HEK293T (cell line): ENCODE measurements at places on chromosomes 2 and 18.

DNA sequence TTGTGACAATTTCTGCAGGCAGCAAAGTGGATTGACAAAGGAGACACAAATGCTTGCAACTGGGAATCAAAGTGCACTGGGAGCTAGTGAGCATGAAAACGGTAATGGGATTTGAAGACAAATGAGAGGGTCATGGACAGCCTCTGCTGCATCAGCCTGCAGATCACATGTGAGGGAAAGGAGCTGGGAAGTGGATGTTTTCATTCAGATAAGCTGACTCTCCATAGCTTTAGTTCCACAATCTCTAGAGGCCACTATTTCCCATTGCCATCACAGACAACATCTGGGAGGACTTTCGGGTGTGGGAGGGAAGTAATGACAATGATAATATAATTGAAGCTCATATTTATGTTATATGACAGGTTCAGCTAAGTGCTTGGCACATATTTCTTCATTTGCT is 28.4 kb downstream of the ADCYAP1 start:
- no peak for DNase-seq

- DNase-seq = no peak
Measured at GRCh38 chr2:196295005-196295404, 123.6 kb upstream of the STK17B start.

DNA sequence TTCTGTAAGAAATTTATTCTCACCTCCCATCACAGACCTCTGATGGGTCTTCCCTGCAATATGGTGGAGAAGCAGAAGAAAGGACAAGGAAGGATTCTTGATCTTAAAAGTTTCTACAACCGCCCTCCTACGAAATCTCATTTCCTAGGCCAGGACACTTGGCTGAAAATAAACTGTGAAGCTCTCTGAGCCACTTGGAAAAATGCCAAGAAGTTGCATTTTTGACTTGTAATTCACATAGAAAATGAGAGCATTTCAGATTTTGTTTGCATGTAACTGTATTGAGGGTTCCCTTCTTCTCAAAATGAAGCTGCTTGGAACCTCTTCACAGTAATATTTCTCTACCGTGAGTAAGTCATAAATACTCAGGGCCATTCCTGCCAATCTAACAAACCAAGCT is 458.3 kb upstream of the SLC14A2 start:
- no peak for DNase-seq

DNA sequence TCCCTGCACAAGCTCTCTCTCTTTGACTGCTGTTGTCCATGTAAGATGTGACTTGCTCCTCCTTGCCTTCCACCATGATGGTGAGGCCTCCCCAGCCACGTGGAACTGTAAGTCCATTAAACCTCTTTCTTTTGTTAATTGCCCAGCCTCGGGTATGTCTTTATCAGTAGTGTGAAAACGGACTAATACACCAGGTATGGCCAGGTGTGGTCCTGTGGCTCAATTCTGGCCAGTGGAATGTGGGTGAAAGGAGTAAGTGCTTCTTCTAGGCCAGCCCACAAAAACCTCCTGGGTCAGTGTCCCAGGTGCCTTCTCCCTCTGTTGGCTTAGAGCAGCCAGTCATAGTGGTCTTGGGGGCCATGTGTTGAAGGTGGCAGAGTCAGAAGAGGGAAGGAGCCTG is 57.0 kb downstream of the PRKCE start:
- no peak for DNase-seq

GRCh38 chr2:11533278-11534070 is at the start of gene GREB1:
Gene GREB1, plus strand, starts transcription at chr2:11534045. Its CDS starts 22,570 bp downstream, at chr2:11556615.
- DNase-seq = no peak

DNA sequence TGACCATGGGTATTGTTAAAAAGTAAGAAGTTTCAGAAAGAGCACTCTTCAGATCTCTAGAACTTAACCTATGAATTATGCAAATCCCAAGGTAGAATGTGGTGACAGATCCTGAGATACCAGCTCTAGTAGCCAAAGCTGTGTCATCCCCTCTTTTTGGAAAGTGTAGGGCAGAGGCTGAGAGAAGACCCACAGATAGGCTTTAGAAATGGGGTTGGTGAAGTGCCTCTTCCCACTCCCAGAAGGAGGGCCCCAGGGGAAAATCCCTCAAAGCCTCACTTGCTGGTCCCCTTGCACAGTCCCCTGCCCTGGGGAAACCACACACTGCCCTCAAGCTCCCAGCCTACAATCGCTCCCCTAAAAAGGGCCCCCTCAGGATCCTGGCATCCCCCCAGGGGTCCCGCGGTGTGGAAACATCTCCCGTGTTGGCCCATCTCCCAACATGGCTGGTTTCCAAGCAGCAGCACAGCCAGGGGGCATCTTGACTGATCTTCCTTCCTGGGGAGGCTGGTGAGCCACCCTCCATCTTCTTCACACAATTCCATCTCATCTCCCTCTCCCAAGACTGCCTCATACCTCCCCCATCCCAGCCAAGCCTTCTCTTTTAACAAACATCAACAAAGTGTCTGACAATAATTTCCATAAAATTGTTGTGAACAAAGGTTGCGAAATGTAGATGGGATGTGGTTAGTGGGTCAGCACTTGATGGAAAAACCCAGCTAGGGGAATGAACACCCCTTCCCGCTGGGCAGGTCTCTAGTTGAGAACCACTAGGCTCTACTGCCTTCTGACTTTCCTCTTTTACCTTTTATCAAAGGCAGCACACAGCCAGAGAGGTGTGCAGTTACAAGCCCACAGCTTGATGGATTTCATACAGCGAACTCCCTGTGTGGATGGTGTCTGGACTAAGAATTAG is 25.1 kb downstream of the MAL start:
- DNase-seq = no peak

- no peak for DNase-seq
Measured at GRCh38 chr2:73089270-73090030, 17.9 kb upstream of the SFXN5 start.

GRCh38 chr2:237542001-237542704 is 24.2 kb upstream of the PRLH start:
- no peak for DNase-seq

- DNase-seq = no peak
Measured at GRCh38 chr2:18401471-18401870, 159.0 kb downstream of the RDH14 start.

GRCh38 chr2:153875801-153876466 is 4.2 kb downstream of the GALNT13 start:
- no peak for DNase-seq

GRCh38 chr2:130353291-130354138 is 2.3 kb upstream of the PTPN18 start:
- no peak for DNase-seq

GRCh38 chr18:45576931-45577330 is 38.3 kb upstream of the SLC14A2 start:
- no peak for DNase-seq

DNA sequence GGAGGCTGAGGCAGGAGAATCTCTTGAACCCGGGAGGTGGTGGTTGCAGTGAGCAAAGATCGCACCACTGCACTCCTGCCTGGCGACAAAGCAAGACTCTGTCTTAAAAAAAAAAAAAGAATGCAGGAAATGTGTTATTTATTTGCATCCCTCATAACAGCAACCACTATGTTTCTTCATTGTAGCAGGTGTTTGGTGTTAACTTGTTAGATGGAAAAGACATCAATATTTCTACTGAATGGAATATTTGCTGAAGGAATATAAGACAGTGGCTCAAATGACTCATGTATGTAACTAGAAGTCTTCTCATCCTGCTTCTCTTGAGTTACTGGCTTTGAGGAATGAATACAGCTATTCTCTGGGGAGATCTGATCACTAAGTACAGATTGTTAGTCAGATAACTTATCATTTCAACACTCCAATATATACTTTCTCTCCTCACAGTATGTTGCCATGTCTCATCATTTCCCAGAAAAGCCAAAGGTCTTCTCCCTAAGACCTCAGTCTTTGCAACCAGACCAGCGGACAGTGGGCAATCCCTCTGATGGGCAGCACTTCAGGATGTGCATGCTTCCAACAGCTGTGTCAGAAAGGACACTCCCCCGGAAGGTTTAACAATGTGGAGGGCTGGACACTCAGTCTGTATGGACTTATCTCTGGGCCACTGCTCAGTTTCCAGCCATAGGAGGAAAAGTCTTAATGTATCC is 104.4 kb upstream of the STK17B start:
- no peak for DNase-seq

DNA sequence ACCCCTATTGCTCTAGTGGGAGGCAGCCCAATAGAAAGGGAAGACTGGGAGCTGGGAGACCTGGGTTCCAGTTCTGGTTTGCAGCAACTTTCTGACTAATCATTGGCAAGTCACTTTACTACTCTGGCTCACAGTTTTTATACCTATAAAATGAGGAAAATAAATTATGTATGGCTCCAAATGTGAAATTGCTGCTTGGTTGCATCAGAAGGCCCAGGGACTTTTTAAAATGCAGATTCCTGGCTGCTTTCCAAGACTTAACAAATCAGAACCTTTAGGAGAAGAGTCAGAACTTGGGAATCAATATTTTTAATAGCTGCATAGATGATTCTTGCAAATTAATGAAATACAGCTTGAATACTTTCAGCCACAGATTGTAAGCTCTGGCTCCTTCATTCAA is 943.9 kb downstream of the EPHA4 start:
- no peak for DNase-seq

DNA sequence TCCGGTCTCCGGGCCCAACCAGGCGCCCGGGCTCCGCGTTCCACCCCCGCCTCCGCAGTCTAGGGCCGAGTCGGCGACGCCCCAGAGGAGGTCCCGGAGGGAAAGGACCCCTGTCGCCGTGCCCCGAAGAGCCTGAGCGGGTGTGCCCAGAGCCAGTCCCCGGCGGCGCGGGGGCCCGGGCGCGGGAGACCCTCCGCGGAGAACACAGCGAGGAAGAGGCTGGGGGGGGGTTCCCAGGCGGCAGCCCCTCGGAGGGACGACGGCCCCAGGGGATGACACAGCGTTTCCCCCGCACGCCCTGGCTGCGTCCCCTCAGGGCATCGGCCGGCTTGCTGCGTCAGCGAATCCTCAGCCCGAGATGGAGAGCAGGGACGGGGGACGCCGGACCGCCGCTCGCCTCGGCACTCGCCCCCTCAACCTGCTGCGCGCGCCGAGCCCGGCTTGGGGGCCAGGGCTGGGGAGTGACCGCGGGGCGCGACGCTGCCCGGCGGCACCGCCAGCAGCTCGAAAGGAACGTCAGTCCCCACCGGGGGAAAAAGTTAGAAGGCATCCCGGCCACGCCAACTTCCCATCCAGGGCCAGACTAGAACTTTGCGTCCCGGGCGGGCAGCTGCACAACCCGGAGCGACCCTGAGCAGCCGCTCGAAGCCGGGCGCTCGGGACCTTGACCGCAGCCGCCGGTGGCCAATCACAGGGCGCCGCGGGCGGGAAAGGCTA is 711 bp downstream of the SFXN5 start:
- DNase-seq = peak; percentile 49

- no peak for DNase-seq
Measured at GRCh38 chr2:49069829-49070228, 84.5 kb downstream of the FSHR start.

DNA sequence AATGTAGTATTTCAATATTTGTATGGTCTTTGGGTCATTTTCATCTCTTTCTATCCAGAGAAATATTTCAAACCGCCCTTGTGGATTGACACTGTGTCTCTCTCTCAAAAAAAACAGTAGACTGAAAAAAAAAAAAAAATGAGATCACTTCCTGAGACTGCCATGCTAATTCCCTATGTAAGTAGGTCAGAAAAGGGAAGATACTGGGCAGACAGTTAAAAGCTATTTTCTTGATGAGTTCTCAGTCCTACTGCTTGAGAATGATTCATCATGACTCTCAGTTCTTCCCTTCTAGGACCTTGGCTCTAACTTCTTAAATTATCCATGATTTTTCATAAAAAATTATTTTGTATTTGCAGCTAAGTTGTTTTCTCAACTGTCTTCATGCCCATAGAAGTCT is 672.3 kb upstream of the REG3G start:
- no peak for DNase-seq

DNA sequence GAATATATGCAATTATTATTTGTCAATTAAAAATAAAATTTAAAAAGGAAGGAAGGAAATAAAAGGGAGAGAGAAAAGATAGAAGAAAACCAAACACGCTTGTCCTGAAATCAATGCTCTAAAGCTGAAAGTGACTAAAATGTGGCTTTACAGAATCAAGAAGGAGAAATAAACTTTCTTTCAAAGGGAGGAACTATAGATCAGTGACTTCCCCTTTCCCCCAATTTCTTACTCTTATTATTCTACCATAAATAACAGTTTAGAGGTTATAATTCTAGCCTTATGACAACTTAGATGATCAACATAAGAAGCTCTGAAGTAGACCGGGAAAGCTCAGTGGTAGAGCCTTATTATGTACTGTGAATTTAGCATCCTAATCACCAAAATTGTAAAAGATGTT is 122.5 kb downstream of the ARHGAP15 start:
- DNase-seq = no peak

DNA sequence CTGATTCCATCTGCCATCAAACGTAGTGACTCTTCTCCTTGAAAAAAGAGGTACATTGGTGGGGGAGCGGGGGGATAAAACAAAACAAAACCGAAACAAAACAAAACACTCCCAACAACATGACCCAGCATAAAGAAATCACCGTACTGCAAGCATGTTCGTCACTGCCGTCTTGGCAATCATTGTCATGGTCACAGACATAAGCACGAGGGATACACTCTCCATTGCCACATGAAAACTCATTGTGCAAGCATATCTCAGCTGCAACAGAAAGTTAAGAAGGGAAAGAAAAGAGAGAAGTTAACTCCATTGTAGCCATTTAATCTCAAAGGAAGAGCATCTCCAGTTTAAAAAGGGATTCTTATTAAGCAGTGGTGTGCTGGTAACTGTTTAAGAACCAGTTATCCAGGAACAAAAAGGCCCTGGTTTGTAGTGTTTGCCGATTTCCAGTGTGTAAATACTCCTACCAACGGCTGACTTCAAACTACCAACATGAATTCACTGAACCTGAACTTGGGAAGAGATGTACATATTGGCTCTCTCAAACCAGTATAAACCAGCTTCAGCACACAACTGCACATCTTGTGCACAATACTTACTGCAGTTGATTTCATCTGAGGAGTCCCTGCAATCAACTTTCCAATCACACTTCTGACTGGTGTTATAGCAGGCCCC is 68.2 kb downstream of the LRP2 start:
- DNase-seq = no peak

GRCh38 chr2:231541645-231542044 is 11.4 kb upstream of the NMUR1 start:
- DNase-seq = peak; percentile 46

DNA sequence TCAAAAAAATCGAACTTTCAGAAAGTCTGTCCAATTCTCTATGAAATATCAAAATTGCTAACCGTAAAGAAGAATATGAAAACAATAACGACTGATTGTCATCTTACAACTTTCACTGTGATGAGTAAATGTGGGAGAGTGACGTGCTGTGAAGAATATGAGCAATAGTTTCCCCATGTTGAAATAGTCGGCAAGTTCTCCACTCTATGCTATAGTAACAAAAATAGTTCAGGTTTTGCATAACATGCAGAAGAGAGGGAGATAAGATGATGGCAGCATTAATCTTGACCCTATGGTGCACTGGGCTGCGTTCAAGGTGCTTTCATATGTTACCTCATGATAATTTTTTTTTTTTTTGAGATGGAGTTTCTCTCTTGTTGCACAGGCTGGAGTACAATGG is 196.8 kb upstream of the CYRIA start:
- no peak for DNase-seq

- no peak for DNase-seq
Measured at GRCh38 chr2:170216428-170216827, 38.5 kb downstream of the MYO3B start.

GRCh38 chr2:230828272-230828961 is 36.3 kb upstream of the ITM2C start:
- no peak for DNase-seq

- DNase-seq = no peak
Measured at GRCh38 chr18:54529444-54529843, 61.6 kb upstream of the DYNAP start.

- no peak for DNase-seq
Measured at GRCh38 chr2:62194558-62195420, 1.1 kb upstream of the B3GNT2 start.

GRCh38 chr2:203705178-203705577 is 1.3 kb upstream of the CD28 start:
- no peak for DNase-seq
